ENCODE measurements at places on chromosomes 13 and 19. TPM values are rescaled to one million over a fixed set of nuclear protein-coding genes. Genes with fewer than 3 reads are reported as not detected.

DNA sequence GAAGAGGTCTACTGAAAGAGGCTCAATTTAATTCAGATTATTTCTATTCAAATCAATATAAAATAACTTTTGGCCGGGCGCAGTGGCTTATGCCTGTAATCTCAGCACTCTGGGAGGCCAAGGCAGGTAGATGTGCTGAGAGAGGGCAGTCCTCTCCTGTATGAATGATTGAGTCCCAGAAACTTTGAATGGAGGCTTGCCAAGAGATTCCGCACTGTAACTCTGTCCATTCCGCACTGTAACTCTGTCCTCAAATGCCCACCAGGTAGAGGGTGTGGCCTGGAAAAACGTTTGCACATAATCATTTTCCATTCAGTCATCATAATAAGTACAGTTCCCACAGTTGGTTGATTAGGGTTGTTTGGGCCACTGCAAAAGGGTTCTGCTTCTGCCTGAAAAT is 274.7 kb upstream of the SOX21 start:
- peaks cover 2% of the 10 kb centered on the region for H3K4me1 ChIP-seq
- no peak for DNase-seq
- H3K27me3 ChIP-seq, result peaks cover 27% of the 10 kb centered on the region
- no peak overlapping the region for H3K27ac ChIP-seq
- H3K36me3 ChIP-seq, result no peaks in the 10 kb centered on the region

DNA sequence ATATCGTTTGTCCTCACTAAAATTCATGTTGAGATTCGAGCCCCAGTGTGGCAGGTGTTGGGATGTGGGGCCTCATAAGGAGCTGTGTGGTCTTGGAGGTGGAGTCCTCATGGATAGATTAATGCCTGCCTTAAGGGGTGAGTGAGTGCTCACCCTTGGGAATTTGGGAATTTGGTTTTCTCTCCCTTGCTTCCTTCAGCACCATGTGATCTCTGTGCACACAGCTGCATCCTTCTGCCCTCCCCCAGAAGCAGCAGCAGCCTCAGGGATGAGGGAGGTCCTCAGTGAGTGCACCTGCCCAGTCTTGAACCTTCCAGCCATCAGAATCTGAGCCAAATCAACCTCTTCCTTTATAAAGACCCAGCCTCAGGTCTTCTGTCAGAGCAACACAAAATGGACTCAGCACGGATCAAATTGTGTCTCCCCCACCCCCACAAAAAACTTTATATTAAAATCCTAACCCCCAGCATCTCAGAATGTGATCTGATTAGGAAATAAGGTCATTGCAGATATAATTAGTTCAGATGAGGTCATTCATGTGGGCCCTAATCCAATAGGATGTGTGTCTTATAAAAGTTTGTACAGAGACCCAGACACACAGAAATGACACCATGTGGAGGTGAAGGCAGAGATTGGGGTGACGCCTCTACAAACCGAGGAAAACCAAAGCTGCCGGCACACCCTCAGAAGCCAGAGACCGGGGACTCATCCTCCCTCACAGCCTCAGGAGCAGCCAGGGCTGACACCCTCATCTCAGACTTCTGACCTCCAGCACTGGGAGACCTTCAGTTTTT is 12.9 kb downstream of the CYTH2 start:
- DNase-seq, result no peak
- peaks cover 9% of the 10 kb centered on the region for H3K4me1 ChIP-seq
- no peaks in the 10 kb centered on the region for H3K27me3 ChIP-seq
- peak overlapping the region; percentile 50 for H3K27ac ChIP-seq
- H3K4me3 ChIP-seq, result no peak overlapping the region
- H3K36me3 ChIP-seq, result peaks cover 18% of the 10 kb centered on the region

- H3K4me1 ChIP-seq, result peaks cover 42% of the 10 kb centered on the region
- H3K36me3 ChIP-seq, result peaks cover 8% of the 10 kb centered on the region
- no peak overlapping the region for H3K27ac ChIP-seq
- no peak for DNase-seq
- no peak overlapping the region for H3K4me3 ChIP-seq
Observed at GRCh38 chr13:103272770-103273169, 206.6 kb upstream of the SLC10A2 start.

DNA sequence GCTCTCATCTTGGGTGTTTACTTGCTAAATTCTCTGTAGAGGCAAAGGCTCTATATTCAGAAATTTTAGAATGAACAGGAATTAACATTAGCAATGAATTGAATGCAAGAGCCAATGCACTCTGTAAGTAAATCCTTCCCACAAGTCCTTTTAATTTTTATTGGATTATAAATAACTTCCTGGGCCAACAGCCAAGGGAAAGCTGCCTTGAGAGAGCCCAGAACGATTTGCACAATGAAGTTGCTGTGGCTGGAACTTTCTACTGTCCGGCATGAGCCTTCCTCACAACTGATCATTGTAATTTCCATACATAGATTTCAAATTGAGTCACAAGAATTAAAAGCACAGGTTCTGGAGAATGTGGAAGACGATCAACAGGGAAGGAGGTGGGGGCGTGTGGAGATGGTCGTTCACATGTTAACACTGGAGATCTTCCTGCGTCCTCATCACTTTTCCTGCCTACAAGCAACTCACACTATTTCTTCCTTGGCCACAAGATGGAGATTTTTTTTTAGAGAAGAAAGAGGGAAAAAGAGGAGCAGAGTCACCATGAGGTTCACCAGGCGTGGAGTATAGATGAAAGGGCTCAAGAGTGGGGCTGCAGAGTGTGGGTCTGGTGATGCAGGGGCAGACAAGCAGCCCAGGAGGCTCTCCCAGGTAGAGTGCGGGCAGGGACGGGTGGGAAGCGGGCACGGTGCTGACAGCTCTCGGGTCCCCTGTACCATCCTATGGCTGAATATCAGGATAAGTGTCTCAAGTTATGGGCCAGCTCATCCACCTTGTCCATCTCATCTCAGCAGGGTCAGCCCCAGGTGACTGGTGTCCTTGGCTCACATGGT is 110.7 kb downstream of the SOX1 start:
- H3K4me1 ChIP-seq, result peaks cover 5% of the 10 kb centered on the region
- peak; percentile 25 for DNase-seq
- H3K27ac ChIP-seq, result no peak overlapping the region
- H3K4me3 ChIP-seq, result no peak overlapping the region

- peak overlapping the region; percentile 40 for H3K27ac ChIP-seq
- no peaks in the 10 kb centered on the region for H3K36me3 ChIP-seq
- H3K27me3 ChIP-seq, result no peaks in the 10 kb centered on the region
- H3K4me1 ChIP-seq, result peaks cover 10% of the 10 kb centered on the region
Observed at GRCh38 chr13:31045286-31046081, 113.0 kb downstream of the TEX26 start.

- H3K36me3 ChIP-seq, result peaks cover 1% of the 10 kb centered on the region
- no peak overlapping the region for H3K27ac ChIP-seq
- no peaks in the 10 kb centered on the region for H3K27me3 ChIP-seq
- no peak for DNase-seq
- H3K4me3 ChIP-seq, result no peak overlapping the region
- H3K4me1 ChIP-seq, result no peaks in the 10 kb centered on the region
Observed at GRCh38 chr13:67769987-67770341, 539.8 kb upstream of the PCDH9 start.

GRCh38 chr13:44516771-44517170 is 59.4 kb downstream of the TSC22D1 start:
- H3K4me1 ChIP-seq, result peaks cover 14% of the 10 kb centered on the region
- DNase-seq, result no peak
- H3K36me3 ChIP-seq, result peaks cover 16% of the 10 kb centered on the region
- no peak overlapping the region for H3K27ac ChIP-seq

CDC37 gene
- total RNA-seq, result 159 TPM

FUT1 gene
- total RNA-seq, result 4.3 TPM

SYNGR4 gene
- not detected for total RNA-seq

ADPRHL1 gene
- 4.2 TPM for total RNA-seq

Data from mesothelial cell of epicardium (in vitro differentiated cells).